ENCODE measurements at places on chromosomes 12 and 14.

GRCh38 chr12:69149270-69149669 lies 90.1 kb upstream of the CPSF6 start:
- no peak for DNase-seq

DNA sequence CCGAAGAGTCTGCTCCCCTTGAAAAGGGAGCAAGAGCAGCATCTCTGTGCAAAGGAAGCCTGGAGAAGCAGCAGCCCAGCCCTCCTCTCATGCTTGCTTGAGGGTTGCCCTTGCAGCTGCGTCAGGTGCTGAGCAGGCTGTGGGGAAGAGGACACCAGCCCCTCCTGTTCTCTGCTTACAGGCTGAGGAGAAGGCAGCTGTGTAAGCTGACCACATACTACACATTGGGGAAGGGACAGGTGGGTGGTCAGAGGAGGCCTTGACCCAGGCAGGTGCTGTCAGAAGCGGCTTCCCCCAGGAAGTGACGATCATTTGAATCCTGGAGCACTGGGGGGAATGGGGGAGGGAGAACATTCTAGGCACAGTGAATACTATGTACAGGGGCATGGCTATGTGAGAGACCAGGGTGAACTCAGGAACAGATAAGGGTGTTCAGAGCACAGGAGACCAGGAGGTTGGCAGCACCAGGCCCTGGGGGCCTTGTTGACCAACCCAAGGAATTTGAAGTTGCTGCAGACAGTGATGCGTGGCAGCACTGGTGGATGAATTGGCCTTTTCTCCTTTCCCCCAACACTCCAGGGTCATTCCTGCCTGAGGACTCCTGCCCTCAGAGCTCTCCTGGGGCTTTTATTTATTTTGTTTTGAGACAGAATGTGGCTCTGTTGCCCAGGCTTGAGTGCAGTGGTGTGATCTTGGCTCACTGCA lies 2.7 kb upstream of the KLC1 start:
- no peak for DNase-seq

DNA sequence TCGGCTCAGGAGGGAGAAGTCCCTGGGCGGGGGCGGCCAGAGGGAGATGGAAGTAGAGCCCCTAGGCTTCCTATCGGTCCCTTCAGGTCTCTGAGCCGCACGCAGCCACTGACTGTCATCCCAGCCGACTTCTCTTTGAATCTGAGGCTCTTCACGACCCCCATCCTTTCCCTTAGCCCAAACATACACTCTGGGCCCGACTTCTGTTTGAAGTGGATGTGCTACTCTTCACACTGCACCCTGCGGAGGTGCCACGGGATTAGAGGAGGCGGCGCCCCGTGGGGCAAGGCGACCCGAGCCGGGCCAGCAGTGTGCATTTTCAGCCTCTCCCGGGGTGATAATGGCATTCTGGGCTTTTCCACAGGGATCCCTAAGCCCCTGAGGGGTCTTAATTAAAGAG lies 6.0 kb upstream of the DACT1 start:
- no peak for DNase-seq

DNA sequence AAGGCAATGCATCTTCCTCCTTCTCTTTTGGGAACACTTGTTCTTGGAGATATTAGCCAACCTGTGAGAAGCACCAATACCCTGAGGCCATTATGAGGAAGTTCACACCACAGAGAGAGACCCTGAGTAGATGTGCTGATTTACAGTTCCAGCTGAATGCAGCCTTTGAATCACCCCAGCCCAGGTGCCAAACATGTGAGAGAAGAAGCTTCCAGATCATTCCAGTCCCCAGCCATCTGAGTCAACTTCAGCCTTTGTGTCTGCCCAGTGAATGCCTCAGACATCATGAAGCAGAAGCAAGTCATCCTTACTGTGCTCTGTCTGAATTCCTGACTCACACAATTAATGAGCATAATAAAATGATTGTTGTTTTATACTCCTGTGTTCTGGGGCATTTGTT lies 25.1 kb downstream of the C12orf42 start:
- DNase-seq = no peak

DNA sequence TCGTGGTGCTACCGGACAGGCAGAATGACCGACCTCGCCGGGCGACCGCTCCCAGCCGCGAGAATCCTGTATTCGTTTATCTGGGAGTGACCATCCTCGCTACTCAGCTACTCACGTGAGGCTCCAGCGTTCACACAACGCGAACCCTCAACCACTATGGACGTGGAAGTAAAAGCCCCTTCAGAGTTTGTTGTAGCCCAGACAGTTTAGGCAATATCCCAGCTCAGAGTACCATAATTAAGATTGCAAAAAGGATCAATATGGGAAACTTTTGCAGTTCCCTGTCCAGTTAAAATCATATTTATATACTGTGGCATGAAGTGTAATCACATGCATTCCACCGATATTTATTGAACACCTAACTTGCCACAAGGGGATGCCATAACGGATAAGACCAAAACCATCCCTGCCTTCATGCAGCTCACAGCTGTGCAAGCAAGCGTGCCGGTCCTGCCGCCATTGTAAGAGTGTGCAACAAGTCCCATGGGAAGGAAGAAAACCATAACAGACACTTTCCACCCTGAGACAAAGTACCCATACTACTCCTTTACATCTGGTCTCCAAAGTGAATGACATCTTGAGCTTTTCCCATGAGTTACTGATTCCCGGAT lies 938 bp upstream of the MAX start:
- DNase-seq = no peak

- DNase-seq = no peak
These were observed 74.7 kb downstream of the PRORP start for GRCh38 chr14:35197015-35197414.

DNA sequence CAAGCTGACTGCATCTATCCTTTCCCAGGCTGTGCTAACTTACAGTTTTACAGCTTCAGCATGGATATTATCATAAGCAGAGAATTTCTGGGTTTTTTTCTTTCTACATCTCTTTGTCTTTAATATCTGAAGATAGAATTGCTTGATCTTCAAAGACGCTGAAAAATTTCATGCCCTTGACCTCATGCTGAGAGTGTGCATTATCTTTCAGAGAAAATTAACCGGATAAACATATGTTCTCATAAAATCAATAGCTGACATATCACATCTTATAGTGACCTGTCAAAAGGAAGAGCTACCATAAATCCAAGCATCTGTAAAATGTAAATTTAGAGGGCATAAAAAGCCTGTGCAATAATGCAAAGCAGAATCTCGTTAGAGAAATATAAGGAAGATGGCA lies 1704.1 kb upstream of the FLRT2 start:
- no peak for DNase-seq

- no peak for DNase-seq
These were observed 343.4 kb upstream of the KITLG start for GRCh38 chr12:88923631-88924030.

- DNase-seq = no peak
These were observed 169.3 kb downstream of the EMP1 start for GRCh38 chr12:13365748-13366366.

DNA sequence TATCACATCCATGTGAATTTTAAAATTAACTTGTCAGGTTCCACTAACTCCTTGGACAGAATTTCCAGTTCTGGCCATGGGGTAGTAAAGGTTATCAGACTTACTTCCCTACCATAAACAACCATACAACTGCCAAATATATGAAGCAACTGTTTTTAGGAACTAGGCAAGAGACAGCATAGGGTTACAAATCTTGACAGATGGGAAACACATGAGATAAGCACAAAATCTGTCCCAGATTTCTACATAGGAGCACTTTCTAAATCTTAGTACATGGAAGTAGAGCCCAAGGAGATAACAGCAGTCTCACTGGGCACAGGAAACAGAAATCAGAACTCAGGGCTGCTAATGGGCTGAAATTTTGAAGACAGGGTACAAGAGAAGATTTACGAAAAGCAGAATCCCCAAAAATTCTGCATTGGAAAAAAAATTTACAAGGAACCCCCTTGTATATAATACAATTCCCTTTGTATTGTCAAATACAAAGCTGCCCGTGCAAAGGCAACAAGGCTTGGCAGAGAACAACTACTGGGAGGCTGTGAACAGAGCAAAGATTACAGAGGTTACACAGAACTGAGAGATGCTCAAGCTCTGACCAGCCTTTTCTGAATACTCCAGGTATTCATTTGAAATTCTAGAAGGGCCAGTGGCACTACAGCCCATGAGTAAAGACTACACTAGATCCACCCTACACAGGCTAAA lies 43.2 kb downstream of the GALNT4 start:
- DNase-seq = no peak

- no peak for DNase-seq
These were observed 6.6 kb downstream of the LHX5 start for GRCh38 chr12:113464852-113465719.

GRCh38 chr12:109197327-109197726 lies 80.9 kb downstream of the ACACB start:
- no peak for DNase-seq

DNA sequence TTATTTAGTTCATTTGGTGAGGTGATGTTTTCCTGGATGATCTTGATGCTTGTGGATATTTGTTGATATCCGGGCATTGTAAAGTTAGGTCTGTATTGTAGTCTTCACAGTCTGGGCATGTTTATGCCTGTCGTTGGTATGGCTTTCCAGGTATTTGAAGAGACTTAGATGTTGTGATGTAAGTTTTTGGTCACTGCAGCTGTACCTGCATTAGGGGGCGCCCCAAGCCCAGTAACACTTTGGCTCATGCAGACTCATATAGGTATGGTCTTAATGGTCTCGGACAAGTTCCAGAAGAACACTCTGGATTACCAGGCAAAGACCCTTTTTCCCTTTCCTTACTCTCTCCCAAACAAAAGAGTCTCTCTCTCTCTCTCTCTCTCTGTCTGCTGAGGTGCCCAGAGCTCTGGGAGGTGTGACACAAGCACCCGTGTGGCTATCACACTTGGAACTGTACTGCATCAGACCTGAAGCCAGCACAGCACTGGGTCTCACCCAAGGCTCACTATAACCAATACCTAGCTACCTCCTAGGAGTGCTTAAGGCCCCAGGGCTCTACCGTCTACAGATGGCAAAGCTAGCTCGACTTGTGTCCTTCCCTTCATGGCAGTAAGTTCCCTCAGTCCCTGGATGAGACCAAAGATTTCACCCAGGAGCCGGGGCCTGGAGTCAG lies 425.8 kb upstream of the ATXN7L3B start:
- DNase-seq = peak; percentile 56

GRCh38 chr12:126144603-126145002 lies 1079.4 kb downstream of the AACS start:
- DNase-seq = no peak

- no peak for DNase-seq
These were observed 25.7 kb downstream of the KCTD10 start for GRCh38 chr12:109451400-109451799.

- no peak for DNase-seq
These were observed 92.8 kb upstream of the TMCC3 start for GRCh38 chr12:94743174-94743573.

GRCh38 chr12:44157359-44157758 lies 321.5 kb downstream of the TMEM117 start:
- DNase-seq = no peak

- peak; percentile 69 for DNase-seq
These were observed 186.6 kb upstream of the RMST start for GRCh38 chr12:97275728-97276590.

DNA sequence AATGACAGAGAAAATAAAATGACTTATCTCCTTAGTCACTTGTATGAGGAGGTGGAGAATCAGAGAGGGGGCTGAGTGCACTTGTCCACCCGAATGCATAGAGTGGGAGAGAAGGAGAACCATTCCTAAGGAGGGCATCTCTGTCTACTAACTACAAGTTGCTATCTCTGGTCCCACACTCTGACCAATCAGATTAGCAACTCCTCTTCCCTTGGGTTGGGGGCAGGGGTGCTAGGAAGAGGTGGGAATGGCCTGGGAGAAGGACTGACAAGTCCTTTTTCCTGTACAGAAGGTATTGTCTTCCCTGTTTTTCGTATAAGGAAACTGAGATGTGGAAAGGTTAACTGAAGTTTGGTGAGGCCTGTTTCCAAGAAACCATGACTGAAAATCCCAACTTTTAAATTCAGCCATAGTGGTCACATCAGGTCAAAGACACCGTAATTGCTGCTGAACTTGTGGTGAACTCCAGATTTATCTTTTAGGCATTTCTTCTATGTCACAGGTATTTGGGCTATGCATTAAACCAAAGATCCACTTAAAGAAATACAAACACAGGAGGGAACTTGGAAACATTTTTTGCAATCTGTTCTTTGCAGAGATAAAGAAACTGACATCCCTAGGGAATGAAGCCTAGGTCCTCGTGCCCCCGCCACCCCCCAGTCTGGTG lies 207.8 kb downstream of the CRADD start:
- no peak for DNase-seq

DNA sequence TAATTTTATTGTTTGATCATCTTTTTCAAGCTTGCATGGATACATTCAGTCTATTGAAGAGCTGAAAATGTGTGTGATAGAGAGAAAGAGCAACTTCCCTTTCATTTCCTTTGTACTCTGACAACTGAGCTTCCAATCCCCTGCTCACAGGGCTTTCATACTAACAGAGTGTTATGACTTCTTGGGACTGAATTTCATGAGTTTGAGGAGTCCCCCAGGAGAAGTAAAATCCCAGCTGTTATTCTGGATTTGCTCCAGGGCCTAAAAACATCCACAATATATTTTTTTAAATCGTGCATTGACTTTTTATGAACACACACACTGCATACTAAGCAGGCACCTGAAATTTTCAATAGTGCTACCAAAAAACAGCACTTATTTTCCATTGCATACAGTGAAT lies 195.8 kb upstream of the CAND1 start:
- DNase-seq = no peak

- no peak for DNase-seq
These were observed 15.3 kb upstream of the SCARB1 start for GRCh38 chr12:124878795-124879516.

DNA sequence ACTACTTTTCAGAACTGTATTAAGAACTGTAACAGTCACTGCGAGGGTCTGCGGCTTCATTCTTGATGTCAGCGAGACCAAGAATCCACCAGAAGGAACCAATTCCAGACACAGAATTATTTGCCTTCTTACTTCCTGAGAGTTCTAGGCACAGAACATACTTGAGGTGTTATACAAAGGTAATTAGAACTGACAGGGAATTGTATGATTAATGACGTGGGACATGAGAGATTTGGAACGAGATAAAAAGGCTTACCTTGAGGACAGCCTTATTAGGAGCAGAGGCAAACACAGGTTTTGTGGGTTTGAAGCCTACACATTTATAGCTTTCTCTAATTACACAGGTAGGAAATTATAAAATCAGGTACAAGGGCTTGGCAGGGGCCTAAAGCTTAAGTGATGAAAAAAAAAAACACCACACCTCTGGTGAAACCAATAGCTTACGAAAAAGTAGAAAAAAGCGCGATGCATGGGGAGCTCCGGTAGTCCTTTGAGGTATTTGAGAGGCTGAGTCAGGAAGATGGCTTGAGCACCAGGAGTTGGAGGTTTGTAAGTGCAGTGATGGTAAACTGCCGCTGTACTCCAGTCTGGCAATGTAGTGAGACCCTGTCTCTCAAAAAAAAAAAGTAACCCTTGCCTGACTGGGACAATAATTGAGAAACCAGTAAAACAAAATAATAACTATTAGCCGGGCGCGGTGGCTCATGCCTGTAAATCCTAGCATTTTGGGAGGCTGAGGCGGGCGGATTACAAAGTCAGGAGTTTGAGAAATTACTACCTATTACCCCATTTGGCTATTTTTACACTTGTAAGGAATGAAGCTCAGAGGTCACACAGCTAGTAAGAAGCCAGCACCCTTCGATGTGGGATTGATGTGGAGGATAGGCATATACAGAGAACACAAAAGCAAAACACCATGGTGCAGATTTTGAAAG lies 795 bp upstream of the ACOT2 start:
- no peak for DNase-seq
